ENCODE measurements at places on chromosomes 7 and 10. TPM values are rescaled to one million over a fixed set of nuclear protein-coding genes. Genes with fewer than 3 reads are reported as not detected.

The BHLHA15 gene
- polyA plus RNA-seq: 1.1 TPM

DNA sequence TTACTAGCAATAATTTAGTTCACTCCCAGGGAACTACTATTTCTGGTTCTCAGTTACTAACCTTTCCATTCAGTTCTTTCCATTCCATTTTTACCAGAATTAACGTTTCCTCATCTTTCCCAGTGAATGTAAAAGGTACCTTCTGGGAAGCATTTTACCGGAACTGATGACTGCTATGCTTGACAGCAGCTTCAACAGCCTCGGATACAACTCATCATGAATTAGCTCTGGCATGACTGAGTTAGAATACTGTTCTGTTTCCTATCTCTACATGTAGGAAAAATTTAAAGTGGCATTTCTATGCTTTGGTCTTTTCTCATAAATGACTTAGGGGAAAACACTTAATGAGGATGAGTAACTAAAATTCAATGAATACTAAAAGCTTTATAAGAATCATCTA lies 18.6 kb downstream of the TAS2R41 start:
- no peak overlapping the region for H3K27ac ChIP-seq
- H3K4me3 ChIP-seq: no peak overlapping the region
- H3K4me1 ChIP-seq: no peaks in the 10 kb centered on the region
- no peaks in the 10 kb centered on the region for H3K36me3 ChIP-seq
- H3K27me3 ChIP-seq: no peaks in the 10 kb centered on the region
- no peak for DNase-seq

DNA sequence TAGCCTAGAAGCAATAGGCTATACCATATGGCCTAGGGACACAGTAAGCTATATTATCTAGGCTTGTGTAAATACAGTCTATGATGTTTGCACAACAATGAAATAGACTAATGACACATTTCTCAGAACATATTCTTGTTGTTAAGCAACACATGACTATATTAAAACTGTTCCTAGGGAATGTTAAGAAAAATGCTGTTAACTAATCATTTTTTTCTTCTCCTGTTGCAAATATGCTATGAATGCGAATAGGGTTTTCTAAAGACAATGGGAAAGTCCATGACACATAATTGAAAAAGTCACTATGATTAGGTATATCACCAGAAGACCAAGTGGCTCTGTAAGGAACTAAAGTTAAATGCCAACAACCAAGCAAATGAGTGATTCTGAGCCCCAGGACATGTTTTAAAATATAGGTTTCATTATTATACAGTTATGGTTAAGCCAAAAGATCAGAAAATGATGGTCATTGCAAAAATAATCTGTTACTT lies 454.0 kb upstream of the SORCS1 start:
- H3K27me3 ChIP-seq: no peaks in the 10 kb centered on the region
- H3K36me3 ChIP-seq: no peaks in the 10 kb centered on the region
- DNase-seq: no peak
- H3K27ac ChIP-seq: no peak overlapping the region
- H3K4me1 ChIP-seq: no peaks in the 10 kb centered on the region

The KLLN gene
- 0.24 TPM for polyA plus RNA-seq

Measured in H1 (cell line).